Right lobe of liver (tissue), 6 donors: ENCODE measurements at places on chromosomes 2 and 18.

DNA sequence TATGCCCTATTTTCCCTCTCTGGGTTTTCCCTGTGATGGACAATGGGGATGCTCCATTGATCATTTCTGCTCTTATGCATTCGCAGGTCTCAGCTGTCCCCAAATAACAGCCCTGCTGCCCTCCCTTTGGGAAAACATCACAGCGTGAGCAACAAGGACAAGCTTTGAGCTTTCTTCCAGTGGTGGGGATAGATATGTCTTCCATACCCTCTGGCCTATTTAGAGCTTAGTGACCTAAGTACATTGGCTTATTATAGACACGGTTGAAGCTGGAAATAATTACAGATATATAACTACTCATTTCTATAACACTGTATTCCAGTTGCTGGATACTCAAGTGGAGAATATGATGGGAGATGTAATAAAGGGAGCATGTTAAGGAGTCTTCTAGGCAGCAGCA, 304.3 kb upstream of the MGAT5 start:
- DNase-seq: no peak

DNA sequence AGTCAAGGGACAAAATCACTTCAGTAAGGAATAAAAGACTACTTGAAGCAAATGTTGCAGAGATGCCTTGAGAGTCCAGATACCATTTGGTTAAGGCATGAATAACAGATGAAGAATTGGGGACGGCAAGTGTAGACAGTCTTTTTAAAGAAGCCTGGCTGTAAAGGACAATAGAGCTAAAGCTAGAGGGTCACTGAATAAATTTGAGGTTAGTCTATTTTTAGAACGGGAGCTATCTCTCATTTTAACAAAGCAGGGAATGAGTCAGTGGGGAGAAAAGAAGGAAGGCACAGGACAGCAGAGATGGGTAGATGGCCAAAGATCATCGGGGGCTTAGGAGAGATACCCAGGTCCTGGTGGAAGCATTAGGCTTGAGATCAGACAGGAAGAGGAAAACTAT, 30.6 kb upstream of the CHN1 start:
- no peak for DNase-seq

- no peak for DNase-seq
Measured at GRCh38 chr2:81266106-81266505, 961.6 kb upstream of the LRRTM1 start.

- DNase-seq: no peak
Measured at GRCh38 chr18:3046216-3046808, 33.4 kb upstream of the LPIN2 start.

- DNase-seq: no peak
Measured at GRCh38 chr2:5215989-5216607, 476.1 kb upstream of the SOX11 start.

- no peak for DNase-seq
Measured at GRCh38 chr2:46393865-46394264, 85.5 kb upstream of the TMEM247 start.

DNA sequence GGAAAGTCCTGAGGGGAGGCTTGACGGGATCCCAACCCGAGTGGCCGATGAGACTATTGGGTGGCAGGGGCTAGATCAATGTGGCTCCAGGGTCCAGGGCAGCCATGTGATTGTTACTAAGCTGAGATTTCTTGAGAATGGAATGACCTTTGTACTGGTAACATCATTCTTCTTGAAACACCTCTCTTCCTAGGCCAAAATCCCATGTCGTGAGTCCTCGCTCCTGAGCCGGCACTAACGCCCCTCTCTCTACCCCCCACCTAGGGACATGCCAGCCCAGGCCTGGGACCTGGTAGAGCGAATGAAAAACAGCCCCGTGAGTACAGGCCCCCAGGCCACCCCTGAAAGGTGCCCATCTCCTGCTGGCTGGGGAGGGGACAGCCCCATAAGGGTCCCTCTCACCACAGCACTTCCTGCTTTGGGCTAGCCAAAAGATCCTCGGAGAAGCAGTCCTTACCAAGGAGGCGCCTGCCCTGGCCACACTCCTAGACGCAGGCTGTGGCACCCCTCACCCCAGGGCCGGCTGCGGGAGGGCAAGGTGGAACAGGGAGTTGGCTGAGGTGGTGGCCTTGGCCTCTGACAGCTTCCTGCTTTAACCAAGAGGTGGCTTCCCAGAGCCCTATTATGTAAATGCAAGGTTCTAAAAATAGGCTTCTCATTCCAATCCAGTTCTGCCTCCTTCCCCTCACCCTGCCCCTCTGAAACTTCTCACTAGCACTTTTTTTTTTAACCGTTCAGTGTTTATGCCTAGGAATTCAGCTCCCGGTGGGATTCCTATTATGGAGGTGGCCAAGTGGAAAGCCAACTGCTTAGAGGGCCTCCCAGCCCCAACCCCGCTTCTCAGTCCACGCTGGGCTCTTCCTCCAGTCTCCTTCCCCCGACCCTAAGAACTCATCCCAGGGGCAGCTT, 126.6 kb upstream of the PPP1CB start:
- peak; percentile 76 for DNase-seq
